GM23338 (cell line): ENCODE measurements at places on chromosomes 1 and 21. TPM values are rescaled to one million over a fixed set of nuclear protein-coding genes. Genes with fewer than 3 reads are reported as not detected.
A peak's percentile ranks its signal among the peaks of the same experiment; 100 is the strongest.

DNA sequence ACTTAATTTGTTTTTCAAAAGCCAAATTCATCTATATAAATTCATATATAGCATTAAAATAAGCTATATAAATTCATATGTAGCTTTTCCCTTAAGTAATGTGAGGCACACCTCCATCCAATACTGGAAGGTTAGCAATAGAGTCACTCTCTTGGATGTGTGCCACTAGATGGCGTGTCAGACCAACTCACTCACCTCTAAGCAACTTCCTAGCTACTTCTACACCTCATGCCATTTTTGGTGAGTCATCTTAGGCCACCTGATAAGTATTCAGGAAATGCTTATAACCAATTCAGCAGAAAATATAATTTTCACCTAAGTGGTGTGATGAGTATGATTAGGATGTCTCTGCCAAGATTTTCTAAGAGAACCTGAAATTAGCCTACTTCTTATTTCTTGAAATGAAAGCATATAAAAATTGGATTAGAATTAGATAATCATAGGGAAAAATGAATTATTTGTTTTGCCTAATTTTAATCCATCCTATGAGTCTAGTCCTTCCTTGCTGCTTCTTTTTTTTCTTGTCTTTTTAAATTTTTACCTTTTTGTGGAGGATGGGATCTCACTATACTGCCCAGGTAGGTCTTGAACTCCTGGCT lies 34.4 kb upstream of the TADA1 start:
- peak; percentile 89 for DNase-seq
- H3K4me1 ChIP-seq = no peaks in the 10 kb centered on the region
- no peak overlapping the region for H3K27ac ChIP-seq
- no peak overlapping the region for H3K4me3 ChIP-seq
- 0 out of 2 replicates have a peak, but pooled peaks cover 3% of the 10 kb centered on the region for H3K36me3 ChIP-seq

PALMD gene
- not detected in 2 replicates for total RNA-seq

GRCh38 chr1:198490224-198490623 lies 50.3 kb downstream of the ATP6V1G3 start:
- H3K4me1 ChIP-seq = no peaks in the 10 kb centered on the region
- H3K36me3 ChIP-seq = no peaks in the 10 kb centered on the region
- no peaks in the 10 kb centered on the region for H3K27me3 ChIP-seq
- H3K4me3 ChIP-seq = no peak overlapping the region

PLA2G2C gene
- not detected in 2 replicates for total RNA-seq

CDK18 gene
- 34.3 and 46.5 TPM in 2 replicates for total RNA-seq

COL9A2 gene
- total RNA-seq = 2.8 and 9.1 TPM in 2 replicates

DNA sequence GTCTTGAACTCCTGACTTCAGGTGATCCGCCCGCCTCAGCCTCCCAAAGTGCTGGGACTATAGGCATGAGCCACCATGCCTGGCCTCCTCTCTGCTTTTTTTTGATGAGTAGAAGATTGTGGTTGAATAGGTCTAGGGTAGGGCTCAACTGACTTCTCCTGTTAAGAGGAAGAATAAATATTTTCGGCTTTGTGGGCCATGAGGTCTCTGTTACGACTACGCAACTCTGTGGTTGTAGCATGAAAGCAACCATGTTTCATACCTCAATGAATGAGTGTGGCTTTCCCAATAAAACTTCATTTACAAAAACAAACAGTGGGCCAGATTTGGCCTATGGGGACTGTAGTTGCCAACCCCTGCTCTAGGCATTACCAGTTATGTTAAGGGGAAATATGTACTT lies 67.8 kb downstream of the NID1 start:
- no peak for DNase-seq
- H3K27ac ChIP-seq = no peak overlapping the region

SVBP gene
- total RNA-seq = 22.1 and 32.9 TPM in 2 replicates

GRCh38 chr1:219173434-219173757 lies 282 bp upstream of the LYPLAL1 start:
- 0 out of 2 replicates have a peak, but pooled peaks cover 14% of the 10 kb centered on the region for H3K4me1 ChIP-seq
- H3K36me3 ChIP-seq = no peaks in the 10 kb centered on the region
- H3K27ac ChIP-seq = no peak overlapping the region
- no peak for DNase-seq
- H3K27me3 ChIP-seq = no peaks in the 10 kb centered on the region

GRCh38 chr1:236685917-236686814 lies at the start of gene ACTN2:
TSS of gene ACTN2 (plus strand) at chr1:236686499. CDS start at chr1:236686674, 175 bp downstream.
- no peaks in the 10 kb centered on the region for H3K36me3 ChIP-seq
- H3K27ac ChIP-seq = no peak within 1 kb of the TSS
- H3K4me3 ChIP-seq = peak within 1 kb of the TSS; percentile 64
- H3K27me3 ChIP-seq = peaks cover 40% of the 10 kb centered on the region
- H3K4me1 ChIP-seq = peaks cover 8% of the 10 kb centered on the region; the same call in 1 of the 2 replicates
- peak; percentile 85 for DNase-seq

HMGCS2 gene
- total RNA-seq = not detected in 2 replicates

OR6N1 gene
- not detected in 2 replicates for total RNA-seq

GRCh38 chr1:1293263-1294249 lies 13.3 kb downstream of the SCNN1D start:
- H3K4me1 ChIP-seq = no peaks in the 10 kb centered on the region
- no peaks in the 10 kb centered on the region for H3K36me3 ChIP-seq
- no peak overlapping the region for H3K27ac ChIP-seq
- no peaks in the 10 kb centered on the region for H3K27me3 ChIP-seq
- peak; percentile 83 for DNase-seq

DNA sequence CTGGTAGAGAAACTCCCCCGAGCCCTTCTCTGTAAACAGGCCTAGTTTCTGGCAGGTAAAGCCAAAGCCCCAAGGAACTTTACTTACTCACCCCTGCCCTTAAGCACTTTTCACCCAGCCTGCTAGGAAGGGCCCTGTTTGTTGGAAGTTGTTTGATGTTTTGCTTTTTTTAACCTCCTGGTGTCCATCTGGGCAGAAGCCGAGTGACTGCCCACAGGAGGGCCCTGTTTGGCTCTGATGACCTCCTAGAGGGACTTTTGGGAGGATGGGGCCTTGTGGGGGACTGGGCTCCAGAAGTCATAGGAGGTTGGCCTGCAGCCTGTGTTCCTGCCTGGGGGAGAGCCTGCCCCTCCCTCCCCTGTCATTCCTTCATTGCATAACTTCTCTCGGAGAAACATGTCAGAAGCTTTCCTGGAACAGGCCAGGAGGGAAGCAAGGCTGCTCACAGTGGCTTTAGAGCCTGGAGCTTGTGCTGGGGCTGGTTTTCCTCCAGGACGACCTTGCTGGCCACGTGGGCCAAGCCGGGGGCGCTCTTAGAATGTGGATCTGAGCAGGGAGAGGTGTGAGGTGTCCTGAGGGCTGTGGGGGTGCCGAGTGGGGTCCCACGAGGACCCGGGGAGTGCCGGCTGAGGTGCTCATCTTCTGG lies 33.9 kb downstream of the COQ8A start:
- DNase-seq = no peak
- no peaks in the 10 kb centered on the region for H3K4me1 ChIP-seq
- H3K4me3 ChIP-seq = no peak overlapping the region
- H3K27ac ChIP-seq = 0 out of 2 replicates have a peak overlapping the region, but pooled peaks have one; percentile 48
- H3K27me3 ChIP-seq = no peaks in the 10 kb centered on the region

DNA sequence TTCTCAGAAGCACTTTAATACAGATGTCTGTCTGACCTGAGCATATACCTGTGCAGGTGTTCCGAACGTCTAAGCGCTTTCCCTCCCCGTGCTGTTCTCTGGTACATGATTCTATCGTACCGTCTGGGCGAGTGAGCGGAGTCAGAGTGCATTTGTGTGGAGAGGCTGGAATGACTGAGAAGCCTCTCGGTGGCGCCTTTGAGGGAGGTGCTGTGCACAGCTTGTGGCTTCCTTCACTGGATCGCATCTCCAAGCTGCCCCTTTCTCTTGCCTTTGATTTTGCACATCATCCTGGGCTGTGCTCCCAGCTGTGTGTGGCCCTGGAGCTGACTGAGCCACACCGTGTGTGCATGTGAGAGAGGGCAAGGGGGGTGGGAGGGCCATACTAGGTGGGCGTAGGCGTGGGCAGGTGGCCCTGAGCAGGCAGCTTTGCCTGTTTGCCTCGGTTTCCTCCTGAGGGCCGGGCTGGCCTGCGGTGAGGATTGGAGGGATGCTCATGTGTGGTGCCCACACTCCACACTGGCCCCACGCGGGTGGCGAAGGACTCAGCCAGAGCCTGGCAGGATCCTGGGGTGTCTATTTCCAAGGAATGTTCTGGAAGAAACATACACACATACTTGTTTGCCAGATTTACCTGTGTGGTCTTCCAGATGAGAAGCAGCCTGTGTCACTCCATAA lies 105.3 kb downstream of the ADARB1 start:
- DNase-seq = no peak
- no peaks in the 10 kb centered on the region for H3K27me3 ChIP-seq

GRCh38 chr1:248751635-248752034 lies 3.9 kb downstream of the LYPD8 start:
- H3K27ac ChIP-seq = no peak overlapping the region
- H3K4me1 ChIP-seq = no peaks in the 10 kb centered on the region
- no peak overlapping the region for H3K4me3 ChIP-seq
- no peaks in the 10 kb centered on the region for H3K27me3 ChIP-seq
- H3K36me3 ChIP-seq = no peaks in the 10 kb centered on the region
